ENCODE measurements at places on chromosomes 7 and 10.
A peak's percentile ranks its signal among the peaks of the same experiment; 100 is the strongest.

- no peak for DNase-seq
Observed at GRCh38 chr7:95893484-95893883, 121.1 kb downstream of the DYNC1I1 start.

DNA sequence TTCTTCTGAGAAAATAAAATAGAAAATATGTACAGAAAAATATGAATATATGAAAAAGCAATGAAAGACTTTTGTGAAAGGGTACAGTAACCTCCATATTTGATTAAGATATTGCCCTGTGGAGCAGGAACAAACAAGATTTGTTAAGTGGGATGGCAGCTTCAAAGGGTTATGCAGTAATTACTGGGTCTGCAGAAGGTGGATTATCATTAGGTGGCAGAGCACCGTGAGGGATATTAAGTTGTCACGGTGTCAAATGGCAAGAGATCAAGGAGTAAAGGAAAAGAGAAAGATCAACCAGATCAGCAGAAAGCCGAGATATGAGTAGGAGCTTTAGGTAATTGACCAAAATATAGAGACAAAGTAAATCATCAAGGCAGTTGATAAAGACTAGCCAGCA lies 44.1 kb downstream of the DGKB start:
- peak; percentile 76 for DNase-seq

DNA sequence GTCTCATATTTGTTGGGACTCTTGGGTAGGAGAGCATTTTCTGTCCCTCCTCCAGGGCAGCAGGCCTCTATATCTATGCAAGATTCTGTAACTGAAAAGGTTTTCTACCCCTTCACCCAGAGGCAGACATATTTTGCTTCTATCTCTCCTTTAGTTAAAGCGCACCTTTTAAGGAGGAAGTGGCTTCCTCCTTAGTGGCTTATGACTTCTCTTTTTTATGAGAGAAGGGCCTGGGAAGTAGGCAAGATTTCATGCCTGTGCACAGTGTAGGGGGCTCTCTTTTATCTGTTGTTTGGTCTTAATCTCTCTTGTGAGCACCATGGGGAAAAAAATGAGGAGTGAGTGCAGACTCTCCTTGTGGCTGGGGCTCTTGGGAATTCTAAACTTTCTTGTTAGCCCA lies 122.1 kb downstream of the LRMDA start:
- DNase-seq: no peak

DNA sequence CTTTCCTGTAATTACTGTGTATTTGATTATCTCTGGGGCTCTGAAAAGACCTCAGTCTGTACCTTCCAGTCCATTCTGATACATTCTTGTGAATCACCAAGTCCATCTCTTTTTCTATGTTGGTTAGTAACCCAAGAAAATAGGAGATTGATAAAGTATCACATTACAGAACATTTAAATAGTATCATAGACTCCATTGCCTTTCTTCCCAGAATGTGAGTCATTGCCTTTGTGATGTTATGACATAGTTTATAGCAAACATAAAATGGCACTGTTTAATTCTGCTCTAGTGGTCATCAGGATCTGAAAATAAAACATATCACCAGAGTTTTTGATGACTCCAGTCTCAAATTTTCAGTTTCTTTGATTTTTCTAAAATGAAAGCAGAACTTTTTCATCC lies 78.4 kb downstream of the NRG3 start:
- DNase-seq: no peak

- DNase-seq: no peak
Observed at GRCh38 chr7:18302097-18302496, 193.5 kb upstream of the HDAC9 start.

- no peak for DNase-seq
Observed at GRCh38 chr7:45581271-45581780, 7.2 kb downstream of the ADCY1 start.

GRCh38 chr7:44261240-44261639 lies 60.5 kb downstream of the YKT6 start:
- no peak for DNase-seq

- DNase-seq: no peak
Observed at GRCh38 chr7:108171164-108171563, 41.0 kb upstream of the LAMB4 start.

Measured in NCI-H1417 treated with DMSO at 0.1 percent for 48 hours (cell line).